Brain microvascular endothelial cell (primary cell): ENCODE measurements at places on chromosomes 7 and 10.

DNA sequence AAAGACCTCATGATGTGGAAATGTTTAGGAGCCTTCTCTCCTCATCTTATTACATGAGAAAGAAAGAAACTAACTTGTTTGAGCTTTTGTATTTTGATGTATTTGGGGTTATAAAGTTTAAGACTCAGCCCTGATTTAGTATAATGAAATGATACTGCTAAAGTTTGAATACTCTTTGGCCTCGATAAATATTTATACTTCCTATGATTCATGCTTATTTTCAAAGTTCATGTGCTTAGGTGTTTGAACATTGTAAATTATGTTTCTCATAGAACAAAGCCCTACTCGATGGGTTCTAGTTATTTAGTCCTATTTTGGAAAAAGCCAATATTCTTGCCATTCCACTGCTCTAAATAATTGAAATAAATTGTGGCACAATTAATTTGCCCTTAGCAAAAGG, 303.2 kb downstream of the ZWINT start:
- DNase-seq: no peak

DNA sequence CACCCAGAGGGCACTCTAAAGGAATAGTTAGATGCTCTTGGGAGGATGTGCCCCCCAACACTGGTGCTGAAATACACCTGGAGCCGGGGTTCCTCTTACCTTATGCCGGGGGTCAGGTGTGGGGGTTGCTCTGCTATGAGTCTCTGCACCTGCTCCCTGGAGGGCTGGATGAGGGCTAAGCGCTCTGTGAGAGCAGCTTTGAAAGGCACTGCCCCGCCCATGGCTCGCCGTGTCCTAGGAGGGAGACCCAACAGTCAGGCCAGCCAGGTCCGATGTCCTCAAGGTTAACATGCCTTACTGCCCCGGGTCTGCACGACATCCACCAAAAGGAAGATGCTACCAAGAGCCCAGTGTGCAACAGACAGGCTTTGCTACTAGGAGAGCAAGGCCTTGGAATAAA, 31.7 kb downstream of the PSPH start:
- DNase-seq: no peak

GRCh38 chr10:118868589-118868988, 113.8 kb upstream of the CACUL1 start:
- DNase-seq: no peak

DNA sequence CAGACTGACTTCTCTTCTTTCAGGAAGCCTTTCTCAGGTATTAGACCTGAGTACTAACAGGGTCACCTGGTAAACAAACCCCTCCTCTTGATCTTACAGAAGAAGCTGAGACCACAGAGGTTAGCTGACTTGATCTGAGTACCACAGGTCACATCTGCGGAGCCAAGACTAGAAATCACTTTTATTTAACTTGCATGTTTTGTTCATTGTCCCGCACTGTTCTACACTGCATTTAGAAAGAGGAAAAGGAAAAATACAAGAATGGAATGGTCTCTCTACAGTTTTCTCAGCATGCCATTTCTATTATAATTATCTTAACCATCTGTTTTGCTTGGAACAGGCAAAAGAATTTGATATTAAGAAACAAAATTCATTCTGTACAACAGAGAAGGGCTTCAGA, 245.6 kb upstream of the ETV1 start:
- no peak for DNase-seq

- DNase-seq: no peak
Measured at GRCh38 chr7:1856888-1857441, 186.9 kb downstream of the ELFN1 start.
